WTC11 (cell line): ENCODE measurements at places on chromosomes 6 and 20. TPM values are rescaled to one million over a fixed set of nuclear protein-coding genes. Genes with fewer than 3 reads are reported as not detected.
A peak's percentile ranks its signal among the peaks of the same experiment; 100 is the strongest.

DNA sequence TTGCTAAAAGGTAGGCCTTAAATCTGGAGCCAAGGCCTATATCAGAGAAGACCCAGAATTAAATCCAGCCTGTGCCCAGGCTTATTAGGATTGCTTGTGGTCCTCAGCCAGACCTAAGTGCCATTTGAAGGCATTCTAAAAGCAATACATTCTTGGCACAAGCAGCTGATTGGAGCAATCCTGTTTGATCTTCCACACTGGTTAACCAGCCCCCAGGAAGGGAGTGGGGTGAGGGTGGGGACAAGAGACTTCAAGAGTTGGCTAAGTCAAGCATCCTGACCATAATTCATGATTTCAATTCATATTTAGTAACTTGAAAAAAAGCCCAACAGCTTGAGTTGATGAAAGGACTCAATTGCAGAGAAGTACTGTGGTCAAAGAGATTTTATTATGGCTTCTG is 128.9 kb downstream of the KIF13A start:
- no peaks in the 10 kb centered on the region for H3K36me3 ChIP-seq
- H3K27me3 ChIP-seq = no peaks in the 10 kb centered on the region
- no peak overlapping the region for H3K4me3 ChIP-seq
- H3K4me1 ChIP-seq = peaks cover 5% of the 10 kb centered on the region; the same call in 1 of the 2 replicates

DNA sequence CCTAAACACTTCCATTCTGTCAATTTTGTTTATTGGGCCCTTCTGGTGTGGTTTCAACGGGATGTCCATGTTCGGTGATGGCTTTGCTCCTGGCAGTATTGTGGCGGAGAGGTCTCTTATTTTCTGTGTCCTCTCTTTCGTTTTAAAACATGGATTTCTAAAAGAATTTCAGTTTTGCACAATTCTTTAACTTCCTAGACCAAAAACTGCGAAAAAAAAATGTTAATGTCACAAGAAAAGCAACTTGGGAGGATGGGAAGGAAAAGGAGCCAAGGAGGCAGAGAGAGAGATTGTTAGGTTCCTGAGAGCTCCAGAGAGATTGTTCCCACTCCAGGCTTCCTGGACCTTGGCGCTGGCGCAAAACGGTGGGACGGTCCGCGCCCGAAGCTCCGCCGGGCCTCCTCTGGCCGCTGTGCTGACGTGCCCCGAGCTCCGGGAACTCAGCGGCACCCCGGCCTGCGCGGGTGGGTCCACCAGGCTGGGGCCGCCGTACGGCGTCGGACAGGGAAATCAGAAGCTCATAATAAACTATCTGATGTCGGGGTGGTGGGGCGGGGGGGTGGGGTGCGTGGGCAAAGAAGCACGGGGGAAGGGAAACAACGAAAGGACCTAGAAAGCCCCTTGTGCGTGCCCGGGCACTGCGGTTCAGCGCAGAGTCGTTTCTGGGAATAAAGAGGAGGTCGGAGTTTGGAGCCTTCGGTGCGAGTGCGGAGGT is 951 bp upstream of the OLIG3 start:
- no peaks in the 10 kb centered on the region for H3K36me3 ChIP-seq
- H3K27ac ChIP-seq = no peak overlapping the region
- DNase-seq = peak; percentile 46
- peak overlapping the region; percentile 80 for H3K4me3 ChIP-seq
- H3K4me1 ChIP-seq = peaks cover 65% of the 10 kb centered on the region

The MUCL3 gene
- 0.15 to 0.21 TPM (median 0.18 TPM) in 3 replicates for total RNA-seq

The PHIP gene
- total RNA-seq = 45.6 to 47.3 TPM (median 45.7 TPM) in 3 replicates

The HFE gene
- 1.9 to 2.4 TPM (median 2.0 TPM) in 3 replicates for total RNA-seq
